Amygdala (tissue), 56 donors: ENCODE measurements at places on chromosomes 3 and 15.

DNA sequence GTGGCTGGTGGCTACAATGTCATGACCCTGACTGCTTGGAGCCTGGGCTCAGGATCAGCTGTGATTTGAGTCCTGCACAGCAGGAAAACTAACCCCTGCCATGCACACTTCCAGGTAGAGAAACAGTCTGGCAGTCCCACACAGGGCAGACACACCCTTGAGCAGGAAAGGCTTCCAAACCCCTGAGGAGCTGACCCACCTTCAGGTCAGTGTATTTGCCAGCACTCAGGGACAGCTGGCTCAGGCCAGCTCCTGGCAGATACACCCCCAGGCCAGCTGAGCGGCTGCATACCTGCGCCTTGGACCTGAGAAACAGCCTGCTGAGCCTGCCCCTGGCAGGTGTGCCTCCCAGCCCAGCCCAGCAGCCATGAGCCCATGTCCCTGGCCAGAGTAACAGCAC, 22.2 kb upstream of the CDAN1 start:
- no peak for DNase-seq

GRCh38 chr15:74400915-74401757, 32.6 kb downstream of the SEMA7A start:
- DNase-seq = no peak

DNA sequence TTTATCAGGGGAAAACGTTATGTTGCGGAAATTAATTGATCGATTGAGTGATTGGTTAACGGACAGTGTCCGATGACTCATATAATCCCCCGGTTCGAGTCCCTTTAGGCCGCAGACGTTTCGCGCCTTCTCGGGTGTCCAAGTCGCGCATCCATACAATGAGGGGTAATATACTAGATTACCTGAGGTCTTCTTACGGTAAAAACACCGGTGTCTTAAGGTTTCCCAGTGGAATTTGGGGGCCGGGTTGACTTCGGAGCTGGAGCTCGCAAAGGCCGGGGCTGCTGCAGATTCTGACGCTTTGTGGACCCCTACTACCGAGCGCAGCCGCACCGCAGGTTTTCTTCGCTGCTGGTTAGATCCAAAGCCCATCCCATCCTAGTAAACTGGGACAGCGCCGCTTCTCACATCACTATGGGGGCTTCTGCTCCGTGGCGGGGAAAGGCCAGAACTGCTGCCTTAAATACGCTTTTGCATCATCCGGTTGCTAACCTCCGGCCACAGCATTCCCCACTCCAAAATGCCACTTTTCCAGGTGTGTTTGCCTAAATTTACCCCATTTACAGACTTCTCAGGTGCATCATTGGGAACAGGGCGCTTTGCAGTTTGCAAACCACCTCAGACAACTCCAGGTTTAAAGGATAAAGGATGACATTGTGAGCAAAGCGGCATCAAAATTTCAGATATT, 858 bp upstream of the SACM1L start:
- peak; percentile 63 for DNase-seq

DNA sequence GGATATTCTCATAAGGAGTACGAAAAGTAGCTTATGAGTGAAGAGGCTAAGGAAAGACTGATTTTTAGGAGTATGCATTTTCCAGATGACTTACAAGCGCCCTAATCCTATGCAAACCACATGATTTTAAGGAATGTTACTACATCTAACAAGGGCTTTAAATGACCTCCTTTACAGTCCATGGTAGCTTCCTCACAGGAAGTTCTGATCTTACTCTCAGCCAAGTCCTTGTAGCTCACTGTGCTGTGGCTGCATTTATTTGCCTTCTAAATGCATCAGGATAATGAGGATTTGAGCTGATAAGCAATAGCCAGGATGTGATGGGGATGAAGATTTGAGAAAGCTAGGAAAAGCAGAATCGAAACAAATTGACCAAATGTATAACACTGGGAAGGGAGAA, 896.0 kb downstream of the MCTP2 start:
- DNase-seq = no peak

DNA sequence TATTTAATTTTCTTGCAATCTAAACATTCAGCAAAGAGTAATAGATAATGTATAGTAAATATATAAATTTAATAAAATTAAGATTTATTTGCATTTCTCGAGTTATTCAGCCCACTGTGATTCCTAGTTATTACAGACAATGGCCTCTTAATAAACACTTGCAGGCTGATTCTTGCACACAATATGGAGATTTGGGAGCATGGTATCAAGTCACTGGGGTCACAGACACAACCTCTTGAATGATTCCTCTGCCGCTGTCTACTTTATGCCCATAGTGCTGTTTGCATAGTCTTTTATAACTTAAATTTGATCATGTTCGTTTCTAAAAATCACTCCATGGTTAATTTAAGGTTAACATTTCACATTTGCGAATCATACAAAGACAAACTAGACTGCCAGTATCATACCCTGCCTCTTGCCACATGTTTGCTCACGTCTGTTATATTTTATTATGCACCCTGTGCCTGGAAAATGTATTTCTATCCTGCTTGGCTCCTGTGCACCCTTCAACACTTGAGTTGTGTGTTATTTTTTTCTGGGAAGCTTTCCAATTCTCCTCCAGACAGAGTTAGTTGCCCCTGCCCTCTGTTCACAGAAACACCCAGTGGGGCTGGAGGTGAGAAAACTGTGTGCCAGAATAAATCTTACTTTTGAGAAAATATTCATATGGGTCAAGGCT, 206.3 kb upstream of the ROBO1 start:
- DNase-seq = no peak

GRCh38 chr15:57054204-57054750, 135.8 kb downstream of the TCF12 start:
- DNase-seq = no peak

DNA sequence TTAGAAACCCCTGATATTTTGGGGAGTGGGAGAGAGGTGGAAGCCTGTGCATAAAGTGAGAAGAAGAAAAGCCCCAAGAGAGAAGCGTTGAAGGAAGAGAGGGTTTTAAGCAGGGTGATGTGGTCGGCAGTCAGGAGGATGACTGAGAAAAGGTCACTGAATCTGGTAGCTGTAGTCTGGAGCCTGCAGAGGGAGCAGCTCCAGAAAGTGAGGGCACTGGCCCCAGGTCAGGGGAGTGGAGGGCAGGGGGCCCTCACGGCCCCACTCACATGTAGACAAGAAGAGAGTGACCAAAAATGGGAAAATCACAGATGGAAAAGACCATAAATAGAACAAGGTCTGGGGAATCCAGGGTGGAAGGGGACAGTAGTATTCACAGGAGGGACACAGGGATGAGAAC, 105.5 kb downstream of the RYK start:
- DNase-seq = no peak

DNA sequence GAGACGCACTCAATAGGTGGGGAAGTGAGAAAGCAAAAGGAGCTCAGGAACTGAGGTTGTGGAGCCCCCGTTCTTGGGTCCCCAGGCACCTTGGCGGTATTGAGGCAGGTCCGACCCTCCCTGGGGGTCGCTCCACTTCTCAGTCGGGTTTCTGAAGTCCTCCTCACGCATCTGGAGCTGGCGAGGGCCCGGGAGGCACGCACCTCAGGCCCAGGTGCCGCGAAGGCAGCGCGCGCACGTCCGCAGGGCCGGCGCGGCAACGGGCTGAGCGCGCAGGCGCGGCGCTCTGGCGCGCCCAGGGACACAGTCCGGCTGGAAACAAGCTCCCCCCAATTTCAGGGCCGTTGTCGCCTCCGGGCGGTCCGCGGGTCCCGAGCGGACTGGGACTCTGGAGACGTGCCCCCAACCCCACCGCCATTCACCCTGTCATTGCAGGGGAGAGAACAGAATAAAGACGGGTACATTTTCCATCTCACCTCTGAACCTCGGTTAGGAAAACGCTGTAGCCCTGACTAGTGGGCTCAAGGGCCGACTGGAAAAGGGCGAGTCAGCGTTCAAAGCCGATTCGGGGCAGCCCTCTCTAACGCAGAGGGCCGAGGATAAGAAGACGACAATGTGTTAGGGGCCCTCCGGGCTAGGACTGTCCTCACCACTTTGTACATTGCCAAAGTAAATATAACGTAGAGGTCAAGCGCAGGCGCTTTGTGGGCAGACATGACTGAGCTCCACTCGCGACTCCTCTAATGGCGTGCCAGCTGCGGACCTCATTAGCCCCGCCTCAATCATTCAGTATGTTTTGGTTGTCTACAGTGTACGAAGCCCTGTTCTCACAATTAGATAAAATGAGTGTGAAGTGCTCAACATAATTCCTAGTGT, at the start of gene ZNF770:
ZNF770 (minus strand) TSS at position 261 of the 876 bp plus-strand sequence. CDS start 4,853 bp downstream, outside the sequence.
- peak; percentile 72 for DNase-seq

- DNase-seq = no peak
These were observed 28.9 kb downstream of the CSTA start for GRCh38 chr3:122353893-122354401.

DNA sequence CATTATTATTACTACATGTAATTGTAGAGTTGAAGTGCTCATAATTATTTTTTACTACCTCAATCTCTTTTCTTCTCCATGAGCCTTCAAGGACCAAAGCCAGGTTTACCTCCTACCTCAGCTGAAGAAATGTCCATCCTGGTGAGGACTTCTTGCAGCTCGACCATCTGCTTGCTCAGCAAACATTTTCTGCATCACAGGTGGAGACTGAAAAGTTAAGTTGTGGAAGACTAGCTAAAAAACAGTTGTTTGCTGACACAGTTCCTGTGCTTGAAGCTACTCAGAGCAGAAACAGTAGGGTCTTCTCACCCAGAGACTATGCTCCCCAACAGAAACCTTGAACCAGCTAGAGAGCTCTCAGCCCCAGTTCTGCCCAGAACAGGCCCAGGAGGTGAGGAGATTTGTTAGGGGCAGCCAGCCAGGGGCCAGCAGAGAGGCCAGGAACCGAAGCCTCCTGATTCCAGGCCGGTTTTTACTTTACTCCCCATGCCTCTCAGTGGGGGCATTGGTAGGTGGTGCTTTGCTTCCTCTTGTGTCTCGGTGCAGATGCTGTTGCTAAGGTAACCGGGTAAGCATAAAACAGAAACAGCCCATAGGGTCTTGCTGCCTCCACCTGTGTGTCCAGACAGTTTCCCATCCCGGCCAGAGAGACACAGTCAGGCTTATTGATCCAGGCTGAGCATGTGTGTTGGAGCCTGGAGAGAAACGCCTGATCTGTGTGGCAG, 54.9 kb downstream of the CCNL1 start:
- no peak for DNase-seq

- DNase-seq = peak; percentile 26
These were observed 24.8 kb downstream of the AADAC start for GRCh38 chr3:151838574-151839312.

GRCh38 chr3:115790759-115791158, 167.4 kb downstream of the GAP43 start:
- DNase-seq = no peak

- no peak for DNase-seq
These were observed 81.2 kb upstream of the THBS1 start for GRCh38 chr15:39499681-39500080.

GRCh38 chr3:69540706-69541581, 155.1 kb upstream of the FRMD4B start:
- DNase-seq = no peak

DNA sequence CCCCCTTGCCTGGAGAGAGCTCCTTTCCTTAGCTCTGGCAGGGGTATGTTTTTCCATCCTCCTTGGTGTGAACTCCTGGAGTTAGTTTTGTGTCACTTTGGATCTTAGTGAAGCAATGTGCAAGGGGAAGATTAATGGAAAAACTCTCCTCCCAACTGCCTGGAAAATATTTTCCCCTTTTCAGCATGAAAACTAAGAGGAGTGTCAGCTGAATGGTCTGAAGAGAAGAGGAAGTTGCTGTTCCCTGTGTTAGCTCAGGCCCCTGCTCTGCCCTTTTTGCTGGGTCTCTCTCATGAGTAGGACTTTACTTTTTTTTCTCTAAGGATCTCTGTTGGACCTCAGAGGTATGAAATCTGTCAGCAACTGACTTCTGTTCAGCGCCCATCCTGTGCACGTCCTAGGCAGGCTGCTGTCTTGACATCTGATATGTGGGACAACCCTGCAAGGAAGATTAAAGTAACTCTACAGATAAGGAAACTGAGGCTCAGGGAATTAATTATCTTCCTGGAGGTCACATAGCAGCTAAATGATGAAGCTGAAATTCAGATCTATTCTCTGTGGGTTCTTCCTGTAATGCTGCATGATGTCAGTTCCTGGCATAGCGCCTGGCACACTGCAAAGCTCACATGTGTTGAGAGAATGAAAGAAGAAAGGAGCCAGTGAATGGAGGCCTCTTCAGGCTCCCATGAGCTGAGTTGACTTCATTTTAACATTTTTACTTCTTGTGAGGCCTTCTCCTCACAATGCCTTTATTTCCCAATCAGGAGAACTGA, 109.7 kb upstream of the GALNT15 start:
- peak; percentile 37 for DNase-seq

DNA sequence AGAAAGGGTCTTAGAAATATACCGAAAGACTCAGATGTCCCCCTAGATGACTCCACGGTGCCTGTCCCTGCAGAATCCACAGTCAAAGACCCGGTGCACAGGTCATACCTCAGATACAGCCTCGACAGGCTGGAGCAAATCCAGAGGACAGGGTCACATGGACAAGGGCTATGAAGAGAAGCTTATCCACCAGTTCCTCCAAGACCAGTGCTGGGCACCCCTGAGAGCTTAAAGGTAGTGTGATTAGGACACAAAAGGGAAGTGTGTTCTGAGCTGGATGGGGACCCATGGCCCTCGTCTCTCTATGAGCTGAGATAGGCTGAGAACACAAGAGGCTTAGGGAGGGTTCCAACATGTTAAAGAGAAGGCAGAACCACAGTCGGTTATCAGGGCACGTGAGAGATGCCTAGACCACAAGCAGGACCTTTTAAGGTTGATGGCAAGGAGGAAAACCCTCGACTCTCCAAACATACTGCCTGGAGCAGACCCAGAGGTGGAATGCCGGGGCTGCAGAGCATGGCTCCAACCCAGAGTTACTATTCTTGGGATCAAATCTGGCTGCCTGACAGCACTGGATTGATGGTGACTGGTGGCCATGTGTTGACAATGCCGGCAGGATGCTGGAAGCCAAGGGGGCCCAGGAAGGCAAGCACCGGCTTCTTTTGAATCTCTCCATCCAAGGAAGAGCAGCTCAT, 46.9 kb downstream of the ADCY5 start:
- DNase-seq = no peak

DNA sequence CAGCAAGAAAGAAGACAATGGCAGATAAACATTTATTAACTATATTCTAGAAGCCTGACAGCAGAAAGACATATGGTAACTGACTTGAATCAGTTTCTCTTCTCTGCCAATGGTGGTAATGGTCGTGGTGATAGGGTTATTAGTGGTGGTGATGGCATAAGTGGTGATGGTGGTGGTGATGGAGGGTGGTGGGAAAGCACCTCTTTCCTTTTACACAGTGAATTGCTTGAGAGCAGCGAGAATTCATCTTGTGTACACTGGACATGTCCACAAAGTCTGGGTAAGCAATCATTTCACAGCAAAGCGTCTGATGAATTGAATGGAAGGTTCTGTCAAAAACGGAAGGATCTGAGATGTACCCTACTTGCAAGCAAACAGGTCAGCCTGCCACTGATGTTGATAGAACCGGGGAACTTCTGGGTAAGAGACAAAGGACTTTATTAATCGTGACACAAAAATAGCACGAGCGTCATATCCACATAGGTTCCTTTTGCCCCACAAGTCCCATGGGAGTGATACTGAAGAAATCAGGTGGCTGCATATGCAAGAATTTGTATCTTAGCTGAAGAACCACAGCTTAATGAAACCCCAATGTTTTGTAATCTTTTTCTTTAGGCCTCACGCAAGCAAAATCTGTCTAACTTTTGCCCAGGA, 23.5 kb upstream of the TBC1D5 start:
- no peak for DNase-seq

- DNase-seq = no peak
These were observed 43.9 kb downstream of the PAQR5 start for GRCh38 chr15:69342460-69343076.
